ENCODE measurements at places on chromosomes 4 and X. TPM values are rescaled to one million over a fixed set of nuclear protein-coding genes. Genes with fewer than 3 reads are reported as not detected.
A peak's percentile ranks its signal among the peaks of the same experiment; 100 is the strongest.

- DNase-seq, result no peak
Observed at GRCh38 chr4:155430895-155431795, 54.4 kb upstream of the MAP9 start.

- DNase-seq, result no peak
Observed at GRCh38 chrX:95733426-95733825, 951.2 kb upstream of the DIAPH2 start.

- DNase-seq, result no peak
Observed at GRCh38 chr4:188819233-188819632, 680.0 kb downstream of the TRIML1 start.

DNA sequence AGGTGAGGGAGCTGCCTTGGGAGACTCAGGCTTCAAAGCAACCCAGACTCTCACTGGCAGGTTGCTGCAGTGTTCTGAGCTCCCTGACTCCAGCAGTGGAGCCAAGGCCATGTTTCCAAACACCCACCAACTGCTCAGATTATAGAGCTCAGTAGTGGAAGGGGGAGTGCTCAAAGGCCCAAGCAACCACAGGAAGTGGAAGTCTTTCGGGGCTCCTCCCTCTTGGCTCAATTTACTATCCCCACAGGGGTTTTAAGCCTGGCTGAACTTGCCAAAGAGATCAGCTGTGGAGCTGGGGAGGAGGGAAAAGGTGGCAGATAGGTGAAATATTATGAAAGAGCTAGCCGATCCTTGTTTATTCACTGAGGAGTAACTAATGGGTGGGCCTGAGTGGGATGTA, 82.5 kb downstream of the HPRT1 start:
- DNase-seq, result no peak

- DNase-seq, result no peak
Observed at GRCh38 chr4:107592519-107592918, 127.5 kb downstream of the PAPSS1 start.

DNA sequence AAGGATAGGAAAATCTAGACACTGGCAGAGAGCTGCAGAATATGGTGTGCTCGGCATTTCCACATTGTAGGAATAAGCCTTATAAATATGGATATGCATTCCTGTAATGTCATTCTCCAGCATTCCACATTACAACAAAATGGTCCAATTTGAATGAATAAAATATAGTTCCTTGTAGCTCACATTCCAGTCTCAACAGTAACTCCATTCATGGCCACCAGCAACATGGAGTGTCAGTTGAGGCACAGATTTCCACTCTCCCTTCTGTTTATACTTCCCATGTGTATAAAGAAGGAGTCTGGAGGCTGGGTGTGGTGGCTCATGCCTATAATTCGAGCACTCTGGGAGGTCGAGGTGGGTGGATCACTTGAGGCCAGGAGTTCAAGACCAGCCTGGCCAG, 84.5 kb downstream of the AASDH start:
- no peak for DNase-seq

DNA sequence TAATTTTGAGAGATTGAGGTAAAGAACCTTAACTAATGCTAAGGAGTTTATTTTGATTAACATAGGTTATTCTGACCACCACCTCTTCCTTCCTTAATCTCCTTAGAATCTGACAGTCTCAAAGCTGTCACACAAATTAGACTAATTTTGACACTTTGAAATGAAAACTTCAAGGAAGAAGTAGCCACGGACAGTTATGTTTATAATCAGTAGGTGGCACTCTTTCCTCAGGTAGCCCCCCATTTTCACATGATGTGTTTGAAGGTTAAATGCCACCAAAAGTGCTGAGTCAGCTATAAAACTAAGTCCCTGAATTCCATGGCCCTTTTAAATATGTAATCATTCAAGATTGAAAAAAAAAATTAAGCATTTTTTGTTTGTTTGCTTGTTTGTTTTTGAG, 22.4 kb downstream of the TMEM33 start:
- DNase-seq, result peak; percentile 23

DNA sequence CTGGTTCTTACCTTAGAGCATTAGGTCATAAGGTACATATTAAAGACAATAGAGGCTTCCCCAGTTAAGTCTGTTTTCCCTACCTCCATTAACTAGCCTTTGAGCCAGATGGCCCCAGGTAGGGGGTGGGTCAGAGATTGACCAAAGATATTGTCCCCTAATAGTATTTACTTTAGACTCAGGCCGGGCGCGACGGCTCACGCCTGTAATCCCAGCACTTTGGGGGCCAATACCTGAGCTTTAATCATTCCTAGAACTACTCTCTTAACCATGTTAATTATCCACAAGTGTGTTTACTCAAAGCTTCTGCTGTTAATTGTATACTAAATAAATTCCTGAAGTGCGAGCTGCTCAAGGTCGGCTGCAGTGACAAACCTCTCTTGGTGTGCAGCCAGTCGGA, 28.0 kb upstream of the AMBN start:
- DNase-seq, result no peak

DNA sequence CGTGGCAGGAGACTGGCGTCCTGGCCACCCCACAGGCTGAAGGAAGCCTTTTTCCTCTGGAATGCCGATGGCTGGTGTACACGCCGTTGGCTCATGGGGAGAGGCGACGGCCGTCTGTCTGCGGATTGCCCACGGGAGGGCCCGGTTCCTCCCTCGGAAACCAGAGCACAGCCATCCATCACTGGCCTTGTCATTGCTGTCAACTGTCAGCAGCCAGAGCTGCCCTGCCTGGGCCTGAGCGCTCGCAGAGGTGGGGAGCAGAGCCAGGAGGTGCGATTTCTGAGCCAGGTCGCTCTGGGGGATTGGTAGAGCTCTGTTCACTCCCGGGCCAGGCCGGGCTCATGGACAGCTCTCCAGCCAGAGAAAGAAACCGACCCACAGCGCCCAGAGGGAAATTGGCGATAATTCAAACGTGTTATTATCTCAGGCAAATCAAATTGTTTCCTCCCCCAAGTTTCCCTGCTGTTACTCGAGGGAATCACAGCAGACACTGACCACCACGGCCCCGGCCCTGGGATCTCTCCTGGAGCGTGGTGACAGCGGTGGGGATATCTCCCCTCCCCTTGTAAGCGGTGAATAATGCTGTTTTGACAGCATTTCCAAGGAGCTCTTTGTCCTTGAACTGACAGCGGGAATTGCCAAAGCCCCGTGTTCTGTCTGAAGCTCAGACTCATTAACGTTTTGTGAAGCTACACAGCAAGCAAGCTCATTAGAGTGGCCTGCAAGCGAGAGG, 220.9 kb upstream of the PSAPL1 start:
- DNase-seq, result no peak

- DNase-seq, result no peak
Observed at GRCh38 chrX:136828830-136829229, 48.1 kb upstream of the ARHGEF6 start.

RRH gene
- 0.05 TPM for total RNA-seq

SUPT20HL1 gene
- not detected for total RNA-seq

WDFY3 gene
- total RNA-seq, result 8.3 TPM

ELMOD2 gene
- total RNA-seq, result 25.6 TPM
